ENCODE measurements at places on chromosomes 2 and 18.

GRCh38 chr2:221133941-221134340, 438.2 kb downstream of the EPHA4 start:
- DNase-seq, result no peak

- no peak for DNase-seq
Measured at GRCh38 chr2:5524551-5524950, 167.6 kb upstream of the SOX11 start.

- DNase-seq, result no peak
Measured at GRCh38 chr2:38353402-38353801, 23.7 kb downstream of the ATL2 start.

GRCh38 chr2:159249990-159250715, 36.4 kb downstream of the WDSUB1 start:
- DNase-seq, result no peak

- DNase-seq, result no peak
Measured at GRCh38 chr2:234003972-234004617, 46.4 kb upstream of the SPP2 start.

GRCh38 chr2:120947982-120948661, 212.5 kb downstream of the GLI2 start:
- no peak for DNase-seq

DNA sequence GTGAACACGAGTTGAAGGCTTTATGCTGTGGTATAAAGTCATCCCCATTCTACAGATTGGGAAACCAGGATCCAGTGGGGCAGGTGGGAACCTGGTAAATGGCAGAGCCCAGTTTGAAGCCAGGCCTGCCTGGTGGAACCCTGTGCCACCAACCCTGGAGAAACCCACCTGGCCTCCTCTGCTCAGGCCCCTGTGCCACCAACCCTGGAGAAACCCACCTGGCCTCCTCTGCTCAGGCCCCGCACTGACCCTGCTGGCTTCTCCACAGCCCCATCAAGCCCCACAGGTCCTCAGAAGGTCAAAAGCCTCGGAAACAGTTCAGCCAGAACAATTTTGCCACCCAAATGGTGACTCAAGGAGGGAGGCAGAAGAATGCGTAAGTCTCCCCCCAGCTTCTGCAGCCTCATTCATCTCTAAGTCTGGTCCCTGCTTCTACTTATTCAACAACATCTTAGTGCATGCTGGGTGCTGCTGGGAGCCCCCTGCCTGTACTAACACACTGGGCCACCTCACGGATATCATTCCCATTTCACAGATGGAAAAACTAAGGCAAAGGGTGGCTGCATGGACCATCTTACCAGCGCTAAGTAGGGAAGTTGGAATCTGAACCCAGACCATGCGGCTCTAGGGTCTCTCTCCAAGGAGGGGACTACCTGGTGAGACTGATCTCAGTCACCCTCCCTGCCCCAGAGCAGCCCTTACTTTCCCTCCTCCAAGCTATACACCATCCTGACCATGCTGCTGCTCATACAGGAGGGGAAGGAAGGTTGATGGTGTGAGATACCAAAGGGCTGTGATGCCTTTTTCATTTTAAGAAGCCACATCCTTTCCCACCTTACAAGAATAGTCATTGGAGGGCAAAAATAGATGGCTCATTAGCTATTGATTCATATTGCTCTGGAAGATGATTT, 93.7 kb upstream of the ID2 start:
- DNase-seq, result no peak

DNA sequence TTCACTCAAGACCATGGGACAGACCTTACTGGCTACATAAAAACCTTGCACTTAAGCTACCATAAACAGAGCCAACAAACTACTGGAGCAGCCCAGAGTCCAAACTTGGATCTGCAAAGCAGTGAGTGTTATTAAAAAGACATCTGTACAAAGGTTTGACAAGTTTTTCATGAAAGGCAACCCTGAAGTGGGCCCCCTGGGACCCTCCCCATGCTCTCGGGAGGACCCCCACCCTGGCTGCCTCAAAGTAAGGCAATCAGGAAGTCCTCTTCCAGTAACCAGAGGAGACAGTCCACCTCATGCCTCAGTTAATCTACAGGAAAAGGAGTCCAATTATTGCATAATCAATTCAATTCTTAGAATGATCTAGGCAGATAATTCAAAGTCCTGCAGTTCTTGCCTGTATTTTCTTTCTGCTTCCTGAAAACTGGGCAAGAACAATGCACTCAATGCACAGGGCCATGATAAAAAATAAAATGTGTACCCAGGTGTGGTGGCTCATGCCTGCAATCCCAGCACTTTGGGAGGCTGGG, 69.7 kb downstream of the TBC1D8 start:
- no peak for DNase-seq

- no peak for DNase-seq
Measured at GRCh38 chr2:174611006-174611405, 13.4 kb upstream of the WIPF1 start.

GRCh38 chr2:239368321-239368720, 32.5 kb downstream of the HDAC4 start:
- no peak for DNase-seq

- no peak for DNase-seq
Measured at GRCh38 chr2:141710589-141711239, 420.1 kb downstream of the LRP1B start.

DNA sequence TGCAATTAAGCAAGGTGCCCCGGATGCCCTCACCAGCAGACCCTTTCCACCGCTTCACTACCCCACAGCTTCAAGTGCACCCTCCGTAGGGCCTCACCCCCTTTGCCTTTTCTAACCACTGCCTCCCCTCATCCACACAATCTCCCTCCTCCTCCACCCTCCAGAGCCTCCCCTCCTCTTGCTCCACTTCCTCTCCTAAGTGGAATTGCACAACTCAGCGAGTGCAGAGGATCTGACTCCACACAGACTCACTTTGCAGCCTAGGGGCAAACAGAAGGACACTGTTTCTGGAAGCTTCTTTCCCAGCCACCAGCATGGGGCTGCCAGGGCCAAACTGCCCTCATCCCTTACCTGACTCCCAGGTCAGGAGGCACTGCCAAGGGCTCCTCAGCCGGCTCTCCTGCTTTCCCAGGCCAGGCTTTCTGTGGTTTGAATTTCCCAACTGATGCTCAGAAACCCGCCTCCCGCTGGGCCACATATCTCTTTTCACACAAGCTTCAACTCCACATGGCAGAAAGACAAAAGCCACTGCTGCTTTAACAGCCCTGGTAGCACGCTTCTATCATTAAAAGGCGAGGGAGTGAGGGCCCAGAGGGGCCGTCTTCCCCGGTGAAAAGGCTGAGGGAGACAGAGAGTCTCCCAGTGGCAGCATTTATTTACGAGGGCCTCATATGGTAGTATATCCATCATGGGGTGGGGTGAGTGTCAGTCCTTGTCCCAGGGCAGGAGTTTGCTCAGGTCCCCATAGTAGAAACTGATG, 74.7 kb upstream of the MGAT4A start:
- DNase-seq, result no peak

DNA sequence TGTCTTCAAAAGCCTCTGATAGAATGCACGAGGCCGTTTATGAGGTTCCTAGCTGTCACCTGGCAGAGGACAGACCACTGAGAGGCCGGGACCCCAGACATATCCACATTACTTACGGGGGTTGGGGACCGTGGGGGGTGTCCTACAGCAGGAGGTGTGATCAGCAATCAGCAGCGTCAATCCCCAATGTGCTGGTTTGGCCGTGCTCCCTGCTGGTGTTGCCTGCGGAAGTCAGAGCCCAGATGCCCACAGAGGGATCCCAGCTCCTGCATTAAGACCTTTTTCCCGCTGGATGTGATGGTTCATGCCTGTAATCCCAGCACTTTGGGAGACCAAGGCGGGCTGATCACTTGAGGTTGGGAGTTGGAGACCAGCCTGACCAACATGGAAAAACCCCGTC, 20.8 kb upstream of the SP5 start:
- DNase-seq, result no peak

DNA sequence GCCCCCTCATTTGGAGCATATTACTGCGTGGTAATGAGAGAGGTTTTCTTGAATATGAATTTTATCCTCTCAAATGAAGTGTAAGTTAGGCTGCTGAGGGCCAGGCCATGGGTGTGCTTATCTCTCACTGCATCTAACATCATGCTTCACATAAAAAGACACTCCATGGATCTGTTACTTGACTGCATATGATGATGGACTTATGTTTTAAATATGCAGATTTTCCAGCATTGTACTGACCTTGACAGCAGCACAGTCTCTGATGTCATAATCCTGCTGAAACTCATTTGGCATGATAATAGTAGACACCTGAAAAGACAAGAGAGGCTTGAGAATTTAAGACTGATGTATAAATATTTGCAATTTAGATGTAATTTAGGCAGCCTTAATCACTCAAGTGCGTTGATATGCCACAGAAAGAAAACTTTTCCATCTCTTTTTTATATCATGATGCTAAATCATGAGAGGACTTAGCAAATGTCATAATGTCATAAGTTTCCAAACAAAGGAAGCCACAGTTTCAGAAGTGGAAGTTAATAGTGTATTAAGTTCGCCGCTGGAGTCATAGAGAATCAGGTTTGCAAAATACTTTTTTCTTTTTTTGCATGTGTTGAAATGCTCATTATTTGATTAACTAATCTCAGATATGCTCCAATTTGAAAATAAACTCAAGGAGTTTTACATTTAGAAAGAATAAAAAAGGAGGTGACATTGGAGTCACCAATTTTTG, 62.7 kb upstream of the CD302 start:
- no peak for DNase-seq

DNA sequence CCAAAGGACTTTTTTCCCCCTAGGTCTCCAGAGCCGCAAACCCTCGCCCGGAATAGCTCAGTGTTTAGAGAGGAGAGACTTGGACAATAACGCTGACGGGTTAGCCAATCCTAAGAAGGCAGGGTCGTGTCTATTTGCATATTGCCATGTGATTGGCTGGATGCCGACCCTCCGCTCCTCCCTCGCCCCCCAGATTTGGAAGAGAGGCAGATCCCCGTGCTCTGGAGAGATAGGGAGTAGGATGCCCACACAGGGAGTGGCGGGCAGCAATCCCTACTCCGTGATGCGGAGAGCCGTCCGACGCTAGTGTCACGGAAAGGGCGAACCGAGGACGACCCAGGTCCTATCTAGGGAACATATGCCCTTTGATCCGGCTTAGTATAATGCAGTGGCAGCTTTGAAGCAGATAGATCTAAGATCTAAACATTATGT, 1.4 kb downstream of the WNT6 start:
- DNase-seq, result no peak

DNA sequence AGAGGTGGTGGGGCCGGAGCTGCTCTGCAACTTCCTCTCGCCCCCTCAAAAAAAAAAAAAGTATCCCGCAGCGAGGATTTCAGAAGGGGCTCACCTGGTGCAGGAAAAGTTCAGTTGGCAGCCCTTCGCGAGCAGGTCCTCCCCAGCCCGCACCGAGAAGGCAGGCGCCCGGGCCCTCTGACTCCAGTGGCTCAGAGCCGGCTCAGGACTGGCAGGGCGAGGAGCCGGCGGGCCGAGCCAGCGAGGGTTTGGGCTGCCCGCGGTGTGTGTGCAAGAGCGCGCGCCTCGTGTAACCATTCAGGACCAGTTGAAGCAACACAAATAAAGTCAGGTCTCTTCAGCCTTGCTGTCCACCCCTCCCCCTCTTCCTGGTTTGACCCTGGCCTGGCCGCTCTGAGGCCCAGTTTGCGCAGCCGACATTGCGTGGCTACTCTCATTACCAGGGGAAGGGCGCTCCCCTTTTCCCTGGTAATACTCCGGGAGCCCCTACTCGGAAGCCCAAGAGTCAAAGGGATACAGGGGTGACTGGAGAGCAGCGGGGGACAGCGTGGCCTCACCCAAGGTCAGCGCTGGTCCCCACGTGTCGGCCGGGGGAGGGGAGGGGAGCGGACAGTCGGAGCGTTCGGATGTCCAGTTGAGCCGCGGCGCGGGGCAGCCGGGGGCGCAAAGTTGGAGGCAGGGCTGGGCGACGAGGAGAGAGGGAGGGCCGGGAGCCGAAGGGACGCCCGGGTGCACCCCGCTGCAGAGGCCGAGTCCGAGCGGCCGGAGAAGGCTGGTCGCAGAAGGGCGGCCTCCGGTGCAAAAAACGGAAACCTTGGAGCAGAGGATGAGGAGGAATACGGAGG, 12.3 kb downstream of the EN1 start:
- no peak for DNase-seq

- DNase-seq, result no peak
Measured at GRCh38 chr2:208415897-208416296, 9.3 kb downstream of the PTH2R start.

GRCh38 chr2:14944562-14945346, 312.2 kb downstream of the LRATD1 start:
- DNase-seq, result no peak

GRCh38 chr2:127084611-127085316, 22.2 kb downstream of the BIN1 start:
- DNase-seq, result no peak

DNA sequence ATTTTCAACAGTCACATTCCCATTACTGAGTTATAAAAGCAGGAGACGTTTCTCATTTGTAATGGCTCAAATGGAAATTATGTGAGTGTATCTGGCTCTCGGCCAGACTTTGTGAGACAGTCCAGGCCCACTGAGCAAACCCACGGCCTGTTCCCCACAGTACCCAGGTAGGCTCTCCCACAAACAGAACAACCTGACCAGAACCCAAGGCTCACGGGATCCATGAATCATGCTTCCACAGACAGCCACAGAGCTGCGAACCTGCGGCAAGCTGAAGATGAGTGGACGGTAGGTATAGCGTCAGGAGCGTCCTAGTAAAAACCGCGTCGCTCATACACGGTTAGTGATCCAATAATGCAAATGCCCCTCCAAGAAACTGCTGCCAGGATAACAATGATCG, 34.2 kb downstream of the NDUFA10 start:
- no peak for DNase-seq

DNA sequence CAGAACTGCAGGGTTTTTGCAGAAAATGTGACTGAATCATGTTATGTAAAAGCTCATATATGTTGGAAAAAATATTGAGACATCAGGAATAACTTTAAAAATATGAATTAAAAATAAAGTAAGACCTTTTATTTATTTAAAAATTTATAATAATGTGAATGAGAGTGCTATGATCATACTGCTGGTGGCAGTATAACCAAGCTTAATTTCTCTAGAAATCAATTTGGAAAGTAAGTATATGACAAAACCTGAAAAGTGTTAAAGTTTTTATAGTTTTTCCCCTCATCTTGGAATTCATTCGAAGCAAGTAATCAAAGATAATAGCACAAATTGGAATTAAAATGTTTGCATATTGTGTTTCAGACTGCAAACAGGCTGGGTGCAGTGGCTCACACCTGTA, 7.5 kb downstream of the SLC39A10 start:
- DNase-seq, result no peak

GRCh38 chr2:230954746-230955145, 29.7 kb upstream of the GPR55 start:
- no peak for DNase-seq

- DNase-seq, result no peak
Measured at GRCh38 chr18:13147130-13147529, 71.4 kb upstream of the LDLRAD4 start.

- DNase-seq, result no peak
Measured at GRCh38 chr2:224160917-224161316, 121.8 kb upstream of the SERPINE2 start.

DNA sequence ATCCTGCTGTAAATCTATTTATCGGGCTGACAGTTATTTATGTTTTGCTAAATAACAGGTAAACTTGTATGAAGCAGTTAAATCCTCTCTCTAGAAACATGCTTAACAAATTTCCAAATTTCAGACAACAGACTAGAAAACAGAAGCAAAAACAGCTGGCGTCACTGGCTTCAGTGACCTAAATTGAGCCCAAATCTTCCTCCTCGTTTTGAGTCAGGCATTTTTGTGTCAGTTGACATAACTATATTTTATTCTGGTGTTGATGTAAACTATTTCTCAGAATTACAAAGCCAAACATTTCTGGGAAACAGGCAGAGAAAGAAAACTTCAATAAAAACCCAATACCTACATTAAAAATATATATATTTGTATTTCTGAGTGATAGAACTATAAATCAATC, 21.7 kb downstream of the RBMS1 start:
- DNase-seq, result no peak

Data from stimulated activated CD4-positive, alpha-beta T cell treated with anti-CD3 and anti-CD28 coated beads, Interleukin-1b, Interleukin-23, amount 100 ng/mL, for 1 hour (primary cell).